Iris pigment epithelial cell (primary cell): ENCODE measurements at places on chromosomes 7 and 10.

DNA sequence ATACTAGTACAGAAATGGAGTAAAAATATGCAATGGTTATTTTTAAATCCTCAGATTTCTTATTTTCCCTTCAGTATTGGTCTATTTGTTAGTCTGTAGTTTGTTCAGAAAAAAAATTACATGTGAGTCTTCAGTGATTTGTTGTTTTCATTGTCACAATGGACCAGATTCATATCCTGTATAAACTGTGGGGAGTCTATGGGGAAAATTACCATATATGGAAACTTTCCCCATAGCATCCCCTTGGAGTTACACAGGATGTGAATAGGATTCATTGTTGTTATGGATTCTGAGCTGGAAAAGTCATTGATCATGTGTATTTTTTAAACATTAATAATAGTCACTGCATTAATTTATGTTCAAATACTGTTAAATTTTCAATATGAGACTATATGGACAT, 72.6 kb downstream of the ST7 start:
- DNase-seq: no peak

- DNase-seq: peak; percentile 18
Measured at GRCh38 chr10:114492351-114493037, 88.2 kb upstream of the AFAP1L2 start.

DNA sequence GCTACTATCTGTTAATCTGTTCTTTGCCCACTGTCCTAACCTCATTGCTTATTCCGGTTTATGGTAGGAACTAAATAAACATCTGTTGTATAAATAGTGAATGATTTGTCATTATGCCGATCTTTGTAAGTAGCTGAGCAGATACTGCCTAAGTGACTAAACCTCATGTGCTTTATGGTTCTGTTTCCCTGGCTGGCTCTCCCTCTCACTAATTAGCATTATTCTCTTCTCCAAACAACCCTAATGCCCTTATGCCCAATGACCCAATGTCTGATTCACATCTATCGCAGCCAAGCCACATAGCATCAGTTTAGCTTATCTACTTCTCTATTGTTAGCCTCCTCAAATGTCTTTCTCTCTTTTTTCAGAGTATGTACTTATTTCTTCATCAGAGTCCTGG, 462.3 kb upstream of the POT1 start:
- DNase-seq: no peak

- no peak for DNase-seq
Measured at GRCh38 chr7:5255832-5256231, 26.9 kb upstream of the SLC29A4 start.

GRCh38 chr7:2517678-2518507, 1.7 kb upstream of the LFNG start:
- DNase-seq: peak; percentile 49

GRCh38 chr7:92281031-92281430, 35.3 kb downstream of the ANKIB1 start:
- DNase-seq: no peak

DNA sequence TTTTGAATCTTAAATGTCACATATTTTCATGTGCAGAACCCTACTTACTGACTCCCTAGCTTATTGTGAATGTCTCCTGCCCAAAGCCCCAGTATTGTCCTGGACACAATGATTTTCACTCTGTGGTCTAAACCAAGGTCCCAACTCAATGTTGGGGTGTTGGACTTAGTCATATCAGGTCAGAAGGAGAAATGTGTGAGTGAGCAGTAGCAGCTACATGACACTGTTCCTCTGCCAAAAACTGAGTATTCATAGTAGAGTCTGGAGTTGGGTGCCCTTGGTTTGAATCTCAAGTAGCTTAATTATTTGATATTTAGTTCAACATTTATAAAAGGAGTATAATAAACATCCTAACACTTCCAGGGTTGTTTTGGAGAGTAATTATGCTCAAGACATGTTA, 141.0 kb downstream of the CHRM2 start:
- no peak for DNase-seq
